Suprapubic skin (tissue), 4 donors: ENCODE measurements at places on chromosomes 2 and 18.
A peak's percentile ranks its signal among the peaks of the same experiment; 100 is the strongest.

- no peak for DNase-seq
Measured at GRCh38 chr18:63539904-63540510, 2.2 kb upstream of the SERPINB12 start.

DNA sequence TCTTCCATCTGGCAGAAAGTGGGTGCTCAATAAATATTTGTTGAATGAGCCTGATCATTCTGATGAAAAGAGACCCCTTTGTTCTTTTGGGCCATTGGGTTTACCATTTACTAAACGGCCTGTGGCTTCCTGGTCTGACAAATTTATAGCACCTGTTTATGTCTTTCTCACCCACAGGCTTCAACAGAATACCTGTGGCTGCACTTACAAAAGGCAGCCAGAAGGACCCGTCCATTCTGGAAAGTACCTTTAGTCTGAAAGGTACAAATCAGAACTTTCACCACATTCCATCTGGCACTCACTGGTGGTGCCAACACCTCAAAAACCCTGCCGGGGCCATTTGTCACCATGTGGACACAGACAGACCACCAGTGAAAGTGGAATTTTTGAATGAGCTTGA lies 167.5 kb downstream of the ETAA1 start:
- DNase-seq, result no peak

GRCh38 chr2:80007777-80008503 lies 296.6 kb downstream of the LRRTM1 start:
- no peak for DNase-seq

- DNase-seq, result no peak
Measured at GRCh38 chr18:35460736-35461161, 37.0 kb downstream of the INO80C start.

DNA sequence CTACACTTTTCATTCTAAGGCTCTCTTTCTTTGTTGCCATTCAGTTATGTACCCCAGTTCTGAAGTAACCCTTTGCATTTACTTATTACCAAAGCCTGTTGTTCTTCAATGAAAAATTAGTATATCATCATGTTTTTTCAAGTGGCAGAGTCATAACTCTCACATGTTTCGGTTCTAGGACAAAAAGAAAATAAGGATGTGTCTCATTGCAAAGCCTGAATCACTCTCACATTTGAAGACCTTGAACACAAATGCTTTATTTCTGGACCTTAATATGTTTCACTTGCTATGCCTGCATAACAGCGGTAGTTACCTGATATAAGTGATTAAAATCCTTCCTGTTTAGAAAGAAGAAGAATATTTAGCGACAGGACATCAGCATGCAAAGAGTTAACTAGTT lies 49.1 kb downstream of the ZEB2 start:
- DNase-seq, result no peak

GRCh38 chr2:129191530-129191929 lies 787.9 kb upstream of the RAB6C start:
- DNase-seq, result no peak

DNA sequence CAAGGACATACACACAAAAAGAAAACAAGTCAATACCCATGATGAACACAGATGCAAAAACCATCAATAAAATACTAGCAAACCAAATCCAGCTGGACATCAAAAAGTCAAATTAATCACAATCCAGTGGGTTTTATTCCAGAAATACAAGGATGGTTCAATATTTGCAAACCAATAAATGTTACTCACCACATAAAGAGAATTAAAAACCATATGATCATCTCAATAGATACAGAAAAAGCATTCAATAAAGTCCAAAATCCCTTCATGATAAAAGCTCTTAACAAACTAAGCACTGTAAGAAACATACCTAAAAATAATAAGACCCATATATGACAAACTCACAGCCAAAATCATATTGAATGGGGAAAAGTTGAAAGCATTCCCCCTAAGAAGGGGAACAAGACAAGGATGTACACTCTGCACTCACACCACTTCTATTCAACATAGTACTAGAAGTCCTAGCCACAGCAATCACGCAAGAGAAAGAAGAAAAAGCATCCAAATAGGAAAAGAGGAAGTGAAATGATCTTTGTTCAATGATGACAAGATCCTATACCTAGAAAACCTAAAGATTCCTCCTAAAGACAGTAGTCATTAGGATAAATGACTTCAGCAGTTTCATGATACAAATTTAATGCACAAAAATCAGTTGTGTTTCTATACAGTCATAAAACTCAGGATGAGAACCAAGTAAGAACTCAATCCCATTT lies 62.6 kb downstream of the TRAPPC8 start:
- no peak for DNase-seq

DNA sequence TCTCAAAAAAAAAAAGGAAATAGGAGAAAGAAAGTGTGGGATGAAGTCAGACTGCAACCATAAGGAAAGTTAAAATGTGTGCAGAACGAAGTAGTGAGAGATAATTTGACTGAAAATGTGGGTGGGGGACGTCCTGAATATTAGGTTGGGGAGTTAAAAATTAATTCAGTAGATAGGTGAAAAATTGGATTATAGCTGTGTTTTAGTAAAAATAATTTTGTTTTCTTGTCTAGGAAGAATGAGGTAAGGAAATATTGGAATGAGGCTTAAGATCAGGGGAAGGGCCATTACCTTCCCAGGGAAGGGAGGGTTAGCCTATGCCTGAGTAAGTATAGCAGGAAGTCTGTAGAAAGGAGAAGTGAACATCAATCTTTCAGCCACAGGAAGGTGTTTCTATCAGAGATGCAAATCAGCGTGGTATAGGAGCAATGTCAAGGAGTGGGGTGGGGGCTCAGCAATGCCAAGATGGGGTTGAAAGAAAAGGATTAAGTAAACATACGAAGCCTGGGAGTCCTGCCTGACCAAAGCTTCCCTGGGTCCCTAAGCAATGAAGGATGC lies 250.9 kb downstream of the PIEZO2 start:
- DNase-seq, result no peak

GRCh38 chr2:154449951-154450658 lies 248.4 kb upstream of the KCNJ3 start:
- no peak for DNase-seq

DNA sequence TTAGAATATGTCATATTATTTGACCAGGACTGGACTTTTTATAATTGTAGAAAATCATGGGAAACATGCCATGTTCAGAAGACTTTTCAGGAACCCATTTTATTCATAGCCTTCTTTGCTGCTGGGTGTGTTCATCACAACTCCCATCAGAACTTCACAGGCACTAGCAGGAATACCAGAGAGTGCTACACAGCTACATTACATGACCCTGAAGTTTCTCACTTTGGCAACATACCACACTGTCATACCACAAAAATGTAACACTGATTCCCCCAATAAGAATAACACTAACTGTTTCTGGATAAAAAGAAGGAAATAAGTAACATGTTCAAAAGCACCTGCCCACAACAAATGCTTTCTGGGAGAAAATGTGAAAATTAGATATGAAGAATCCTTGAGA lies 405.4 kb downstream of the CDH2 start:
- DNase-seq, result no peak

GRCh38 chr18:31998880-31999412 lies 19.7 kb upstream of the RNF125 start:
- DNase-seq, result no peak

DNA sequence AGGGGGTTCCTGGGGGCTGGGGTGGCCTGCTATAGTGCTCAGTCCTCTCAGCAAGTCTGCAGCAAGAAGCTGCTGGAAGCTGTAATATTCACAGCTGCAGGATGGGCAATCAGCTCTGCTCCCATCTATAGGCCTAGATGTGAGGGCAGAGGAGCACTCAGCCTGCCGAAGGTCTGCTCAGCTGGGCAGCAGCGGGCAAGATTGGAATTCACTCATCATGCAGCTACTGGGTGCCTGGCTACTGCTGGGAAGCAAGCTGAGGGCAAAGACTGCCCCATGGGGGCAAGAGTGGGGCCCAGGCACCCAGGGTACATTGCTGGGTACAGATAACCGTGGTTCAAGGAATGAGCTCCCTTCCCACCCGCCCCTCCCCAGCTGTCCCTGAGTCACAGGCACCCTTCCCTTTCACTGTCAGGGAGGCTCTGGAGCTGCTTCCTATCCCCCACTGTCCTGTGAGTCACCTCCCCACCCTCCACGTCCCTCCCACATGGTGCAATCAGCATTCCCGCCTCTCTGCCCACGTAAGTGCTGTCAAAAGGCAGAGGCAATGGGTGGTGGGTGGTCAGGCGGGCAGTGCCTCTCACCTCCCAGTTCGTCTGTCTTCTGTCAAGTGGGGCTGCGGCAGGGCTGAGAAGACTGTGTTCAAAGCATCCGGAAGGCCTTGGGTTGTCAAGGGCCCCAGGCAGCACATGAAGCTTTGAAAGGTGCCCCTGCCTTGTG lies 169.2 kb downstream of the TRIM43 start:
- no peak for DNase-seq

DNA sequence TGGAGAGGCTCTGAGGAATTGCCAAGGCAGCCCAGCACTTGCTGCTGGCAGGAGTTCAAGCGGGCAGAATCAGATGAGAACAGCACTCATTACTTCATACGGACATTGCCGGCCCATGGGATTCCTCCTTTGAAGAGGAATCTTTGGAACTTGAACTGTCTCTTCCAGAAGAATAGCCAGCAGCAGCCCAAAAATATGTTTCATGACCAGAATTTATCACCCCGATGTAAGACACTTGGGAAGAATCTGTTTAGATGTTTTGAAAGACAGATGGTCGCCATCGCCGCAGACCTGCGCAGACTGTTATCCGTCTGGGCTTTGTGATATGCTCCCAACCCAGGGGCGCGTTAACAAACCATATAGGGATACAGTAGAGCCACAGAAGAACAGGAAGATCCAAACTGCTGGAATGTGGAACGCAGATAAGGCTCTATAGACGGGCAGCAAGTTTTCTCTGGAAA lies 3.7 kb upstream of the ADI1 start:
- peak; percentile 78 for DNase-seq

DNA sequence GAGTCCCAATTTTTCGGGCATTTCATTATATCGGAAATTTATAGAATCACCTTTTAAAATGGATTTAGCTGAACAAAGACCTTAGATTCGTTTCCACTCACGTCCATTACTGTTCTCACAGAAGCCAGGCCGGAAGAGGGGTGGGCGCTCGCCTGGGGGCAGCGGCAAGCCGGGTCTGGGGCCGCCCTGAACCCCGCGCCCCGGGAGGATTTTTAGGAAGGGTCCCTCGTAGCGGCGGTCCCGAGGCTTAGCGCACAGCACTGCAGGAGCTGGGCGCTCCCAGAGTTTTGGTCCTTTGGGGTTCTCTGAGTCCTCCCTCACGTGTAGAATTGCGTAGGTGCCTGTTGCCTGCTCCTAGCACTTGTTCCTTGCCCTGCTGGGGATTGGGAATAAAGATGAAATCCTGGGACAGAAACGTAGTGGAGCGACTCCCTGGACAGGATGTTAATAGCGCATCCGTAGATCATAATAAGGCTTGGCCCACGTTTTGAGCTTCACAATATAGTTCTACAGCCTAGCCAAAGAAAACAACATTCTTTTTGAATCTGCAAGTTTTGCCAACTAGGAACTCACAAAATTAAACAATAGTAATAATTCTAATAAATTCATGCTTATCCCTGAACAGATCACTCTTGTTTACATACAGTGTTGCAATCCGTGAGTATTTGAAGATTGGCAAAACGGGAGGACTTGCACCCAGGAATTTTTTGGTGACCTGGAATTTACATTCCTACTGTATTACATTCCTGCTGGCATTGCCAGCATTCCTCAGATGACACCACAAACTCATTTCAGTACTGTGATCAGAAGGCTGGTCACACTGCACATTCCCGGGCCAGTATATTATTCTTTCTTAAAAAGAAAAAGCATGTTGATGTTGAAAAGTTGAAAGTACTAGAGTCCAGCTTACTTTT lies 875 bp downstream of the C18orf63 start:
- no peak for DNase-seq

GRCh38 chr2:174339561-174340399 lies 5.0 kb downstream of the SP9 start:
- no peak for DNase-seq

- DNase-seq, result no peak
Measured at GRCh38 chr2:155190342-155190741, 491.8 kb downstream of the KCNJ3 start.

DNA sequence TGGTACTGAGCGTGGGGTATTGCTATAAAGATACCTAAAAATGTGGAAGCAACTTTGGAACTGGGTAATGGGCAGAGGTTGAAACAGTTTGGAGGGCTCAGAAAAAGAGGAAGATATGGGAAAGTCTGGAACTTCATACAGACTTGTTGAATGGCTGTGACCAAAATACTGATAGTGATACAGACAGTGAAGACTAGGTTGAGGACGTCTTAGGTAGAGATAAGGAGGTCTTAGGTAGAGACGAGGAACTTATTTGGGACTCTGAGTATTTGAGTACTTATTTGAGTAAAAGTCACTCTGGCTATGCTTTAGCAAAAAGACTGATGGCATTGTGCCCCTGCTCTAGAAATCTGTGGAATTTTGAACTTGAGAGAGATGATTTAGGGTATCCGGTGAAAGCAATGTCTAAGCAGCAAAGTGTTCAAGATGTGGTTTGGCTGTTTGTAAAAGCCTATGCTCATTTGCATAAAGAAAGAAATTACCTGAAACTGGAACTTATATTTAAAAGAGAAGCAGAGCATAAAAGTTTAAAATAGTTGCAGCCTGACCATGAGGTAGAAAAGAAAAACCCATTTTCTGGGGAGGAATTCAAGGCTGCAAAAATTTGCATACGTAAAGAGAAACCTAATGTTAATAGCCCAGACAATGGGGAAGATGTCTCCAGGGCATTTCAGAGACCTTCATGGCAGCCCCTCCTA lies 219.6 kb downstream of the PDE1A start:
- no peak for DNase-seq

- no peak for DNase-seq
Measured at GRCh38 chr2:68024450-68024849, 38.4 kb downstream of the C1D start.

DNA sequence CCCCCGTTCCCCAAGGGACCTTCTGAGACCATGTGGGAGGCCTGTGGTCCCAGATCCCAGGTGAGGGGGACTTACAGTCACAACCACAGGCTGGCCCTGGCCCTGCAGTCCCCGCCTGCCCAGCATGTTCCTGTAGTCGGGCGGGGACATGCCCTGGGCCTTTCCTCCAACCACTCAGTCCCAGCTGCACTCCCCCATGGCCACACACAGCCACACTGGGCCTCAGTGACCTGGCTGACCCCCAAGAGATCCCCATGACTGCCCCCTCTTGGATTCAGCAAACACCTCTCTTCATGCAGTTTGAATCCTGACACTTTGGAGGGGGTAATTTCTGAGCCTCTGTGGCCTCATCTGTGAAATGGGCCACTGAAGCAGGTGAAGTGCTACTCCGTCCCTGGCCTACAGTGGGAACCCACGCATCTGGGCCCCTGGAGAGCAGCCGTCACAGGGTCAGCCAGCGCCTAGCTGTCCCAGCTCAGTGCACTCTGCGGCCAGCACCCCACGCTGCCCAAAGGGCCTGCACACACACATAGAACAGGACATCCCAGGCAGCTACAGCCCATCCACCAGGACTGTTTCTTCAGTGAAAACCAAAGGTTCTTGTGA lies 12.7 kb upstream of the ARHGEF4 start:
- no peak for DNase-seq

GRCh38 chr2:96617012-96617411 lies 21.1 kb downstream of the KANSL3 start:
- no peak for DNase-seq
